ENCODE measurements at places on chromosomes 11 and 22. TPM values are rescaled to one million over a fixed set of nuclear protein-coding genes. Genes with fewer than 3 reads are reported as not detected.

DNA sequence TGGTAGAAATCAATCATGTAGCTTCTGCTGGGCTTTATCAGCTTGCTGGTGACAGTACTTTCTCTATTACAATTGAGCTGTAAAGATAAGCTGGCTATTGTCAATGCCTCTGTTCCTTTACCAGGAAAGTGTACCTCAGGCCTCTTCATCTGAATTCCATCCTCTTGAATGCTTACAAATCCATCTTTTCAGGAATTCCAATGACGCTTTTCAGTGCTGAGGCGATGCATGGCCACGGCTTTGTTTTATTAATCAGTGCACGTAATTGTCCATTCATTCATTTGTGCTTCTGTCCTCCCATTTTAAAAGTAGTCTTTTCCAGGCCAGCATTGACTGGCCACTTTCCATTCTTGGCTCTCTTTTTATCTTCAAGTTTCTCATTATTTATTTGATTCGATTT lies 202.0 kb downstream of the PGR start:
- no peaks in the 10 kb centered on the region for H3K36me3 ChIP-seq
- H3K27me3 ChIP-seq = no peaks in the 10 kb centered on the region
- H3K27ac ChIP-seq = no peak overlapping the region
- H3K4me3 ChIP-seq = no peak overlapping the region
- no peak for DNase-seq
- H3K4me1 ChIP-seq = peaks cover 2% of the 10 kb centered on the region

GRCh38 chr11:62245271-62245753 lies 3.3 kb downstream of the SCGB1D2 start:
- no peaks in the 10 kb centered on the region for H3K4me1 ChIP-seq
- no peak overlapping the region for H3K4me3 ChIP-seq
- no peak overlapping the region for H3K27ac ChIP-seq
- H3K27me3 ChIP-seq = peaks cover 22% of the 10 kb centered on the region
- H3K36me3 ChIP-seq = no peaks in the 10 kb centered on the region
- DNase-seq = peak; percentile 69

DDTL gene
- total RNA-seq = not detected

GRCh38 chr22:47160781-47161520 lies 398.5 kb downstream of the TBC1D22A start:
- no peak overlapping the region for H3K4me3 ChIP-seq
- no peaks in the 10 kb centered on the region for H3K36me3 ChIP-seq
- no peaks in the 10 kb centered on the region for H3K27me3 ChIP-seq
- no peak for DNase-seq
- H3K27ac ChIP-seq = no peak overlapping the region

FOLR1 gene
- 6.4 TPM for total RNA-seq

CASP5 gene
- not detected for total RNA-seq

- no peaks in the 10 kb centered on the region for H3K27me3 ChIP-seq
- H3K4me1 ChIP-seq = peaks cover 48% of the 10 kb centered on the region
- no peaks in the 10 kb centered on the region for H3K36me3 ChIP-seq
- no peak overlapping the region for H3K4me3 ChIP-seq
- no peak for DNase-seq
- no peak overlapping the region for H3K27ac ChIP-seq
These were observed 20.6 kb downstream of the KCNQ1OT1 start for GRCh38 chr11:2679011-2679676.

All from progenitor cell of endocrine pancreas (in vitro differentiated cells).